Stimulated activated CD8-positive, alpha-beta memory T cell treated with anti-CD3 and anti-CD28 coated beads, Interleukin-2, amount 100 ng/mL, for 48 hours (primary cell): ENCODE measurements at places on chromosomes 3 and 15.
A peak's percentile ranks its signal among the peaks of the same experiment; 100 is the strongest.

GRCh38 chr3:138940446-138940845 lies 6.5 kb downstream of the FOXL2 start:
- DNase-seq: no peak

DNA sequence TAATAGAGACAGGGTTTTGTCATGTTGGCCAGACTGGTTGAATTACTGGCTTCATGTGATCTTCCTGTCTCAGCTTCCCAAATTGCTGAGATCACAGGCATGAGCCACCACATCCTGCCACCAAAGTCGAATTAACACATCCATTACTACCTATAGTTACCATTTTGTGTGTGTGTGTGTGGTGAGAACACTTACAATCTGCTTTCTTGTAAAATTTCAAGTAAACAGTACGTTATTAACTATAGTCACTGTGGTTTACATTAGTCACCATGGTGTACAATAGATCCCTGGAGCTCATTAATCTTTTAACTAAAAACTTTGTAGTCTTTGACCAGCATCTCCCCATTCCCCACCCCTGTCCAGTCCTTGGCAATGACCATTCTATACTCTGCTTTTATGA lies 270.0 kb downstream of the NAALADL2 start:
- DNase-seq: no peak

GRCh38 chr3:196774848-196775422 lies 35.3 kb downstream of the PAK2 start:
- no peak for DNase-seq

- DNase-seq: no peak
Observed at GRCh38 chr3:175304404-175304803, 445.3 kb downstream of the NAALADL2 start.

DNA sequence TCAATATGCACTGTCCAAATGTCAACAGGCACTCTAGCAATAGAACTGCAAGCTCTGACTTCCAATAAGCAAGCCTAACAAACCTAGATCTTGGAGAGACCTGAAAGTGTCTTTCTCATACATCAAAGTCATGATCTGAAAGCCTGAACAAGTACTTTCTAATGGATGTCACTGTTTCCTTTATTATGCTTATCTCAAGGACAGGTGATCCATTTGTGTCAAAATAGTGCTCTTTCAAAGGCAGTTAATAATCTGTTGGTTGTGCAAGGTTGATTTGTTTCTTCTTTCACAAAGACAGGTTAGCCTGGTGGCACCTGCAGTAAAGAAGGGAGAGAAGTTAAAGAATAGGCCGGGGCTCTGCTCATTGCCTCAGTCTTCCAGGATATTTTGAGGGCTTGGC lies 146.8 kb downstream of the EPHB1 start:
- no peak for DNase-seq

- no peak for DNase-seq
Observed at GRCh38 chr3:188624384-188624783, 470.4 kb downstream of the LPP start.

DNA sequence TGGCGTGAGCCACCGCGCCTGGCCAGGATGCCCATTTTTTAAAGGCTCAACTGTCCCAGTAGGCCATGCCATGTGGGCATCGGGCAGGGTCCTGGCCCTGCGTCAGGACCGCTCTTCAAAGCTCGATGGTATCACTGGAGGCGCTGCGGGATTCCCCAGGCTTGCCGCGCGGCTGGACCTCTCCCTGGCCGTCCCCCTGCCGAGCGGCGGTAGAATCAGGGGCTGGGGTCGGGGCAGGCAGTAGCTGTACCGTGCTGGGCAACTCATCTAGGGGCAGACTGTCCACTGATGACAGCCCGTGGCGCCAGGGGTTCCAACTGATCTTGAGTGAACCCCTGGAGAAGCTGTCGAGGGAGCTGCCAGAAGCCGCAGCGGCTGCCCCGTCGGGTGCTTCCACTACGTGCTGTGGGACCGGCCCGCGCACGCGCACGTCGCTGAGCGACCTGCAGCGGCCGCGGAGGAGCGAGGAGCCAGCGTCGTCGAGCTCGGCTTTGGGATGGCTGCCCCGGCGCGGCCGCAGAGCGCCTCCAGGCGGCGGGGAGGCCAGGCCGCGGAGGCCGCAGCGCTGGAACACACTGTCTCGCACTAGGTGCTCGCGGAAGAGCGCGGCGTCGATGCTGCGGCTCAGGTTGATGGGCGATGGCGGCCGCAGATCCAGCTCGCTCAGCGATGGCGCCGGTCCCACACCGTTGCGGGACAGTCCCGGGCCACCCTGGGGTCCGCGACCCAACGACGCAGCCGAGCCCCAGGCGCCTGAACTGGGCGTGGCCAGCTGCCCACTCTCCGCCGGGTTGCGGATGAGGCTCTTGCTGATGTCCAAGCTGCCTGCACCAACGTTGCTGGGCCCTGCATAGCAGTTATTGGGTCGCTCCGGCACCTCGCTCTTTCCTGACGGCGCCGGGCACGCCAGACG lies 5.8 kb downstream of the PRRT3 start:
- peak; percentile 68 for DNase-seq

- no peak for DNase-seq
Observed at GRCh38 chr15:64389036-64389435, 1.4 kb downstream of the TRIP4 start.

DNA sequence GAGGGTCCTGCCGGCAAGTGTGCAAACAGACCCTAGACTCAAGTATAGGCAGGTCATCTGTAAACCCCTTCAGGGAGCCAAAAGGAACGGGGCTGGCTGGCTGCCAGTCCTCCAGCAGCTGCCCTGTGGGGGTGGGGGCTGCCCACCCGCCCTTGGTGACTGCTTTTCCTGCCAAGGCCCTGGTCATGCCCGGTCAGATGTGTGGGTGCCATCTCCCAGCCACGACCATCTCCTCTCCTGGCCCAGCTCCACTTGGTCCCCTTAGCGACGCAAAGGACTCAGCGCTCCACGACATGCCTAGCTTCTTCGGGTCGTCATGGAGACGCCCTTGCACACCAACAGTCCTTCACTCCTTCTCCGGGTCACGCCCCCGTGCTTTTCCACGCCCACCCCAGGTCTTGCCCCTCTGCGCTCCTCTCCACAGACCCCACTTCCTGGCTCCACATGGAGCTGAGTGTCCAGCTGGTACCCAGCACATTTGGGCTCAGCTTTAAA lies 2.4 kb downstream of the MUC4 start:
- DNase-seq: no peak

- DNase-seq: no peak
Observed at GRCh38 chr3:29156086-29156715, 124.7 kb upstream of the RBMS3 start.

DNA sequence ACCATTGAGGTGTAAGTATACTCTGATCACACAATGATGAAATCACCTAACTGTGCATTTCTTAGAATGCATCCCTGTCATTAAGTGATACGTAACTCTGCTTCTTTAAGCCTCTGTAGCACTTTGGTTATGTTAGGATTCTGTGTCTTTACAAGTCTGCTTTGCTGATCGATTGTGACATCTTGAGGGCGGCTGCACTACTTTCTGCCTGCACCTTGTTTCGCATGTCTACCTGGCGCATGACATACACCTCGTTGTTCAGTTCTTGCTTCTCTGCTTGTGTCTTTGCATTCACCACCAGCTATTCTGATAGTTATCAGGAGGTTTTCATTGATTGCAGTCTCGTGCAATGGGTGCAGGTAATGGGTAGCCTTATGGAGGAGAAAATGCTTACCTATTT lies 32.7 kb downstream of the IGF1R start:
- no peak for DNase-seq

DNA sequence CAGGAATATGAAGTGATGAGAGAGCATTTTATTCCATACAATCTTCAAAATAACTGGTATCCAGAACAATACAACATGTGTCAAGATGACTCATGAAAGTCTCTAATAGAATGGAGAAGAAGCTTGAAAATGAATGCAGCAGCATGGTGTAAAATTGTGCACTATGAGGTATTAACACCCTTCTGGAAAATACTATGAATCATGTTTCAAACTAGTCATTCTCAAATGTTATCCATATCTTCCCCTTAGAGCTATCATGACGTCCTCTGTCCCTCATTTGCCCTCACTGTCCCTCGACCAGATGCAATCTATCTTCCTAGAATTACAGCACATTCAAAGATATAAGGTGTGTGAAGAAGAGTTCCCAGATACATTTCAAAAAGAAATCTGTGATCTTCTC lies 198.2 kb downstream of the NECTIN3 start:
- DNase-seq: no peak

DNA sequence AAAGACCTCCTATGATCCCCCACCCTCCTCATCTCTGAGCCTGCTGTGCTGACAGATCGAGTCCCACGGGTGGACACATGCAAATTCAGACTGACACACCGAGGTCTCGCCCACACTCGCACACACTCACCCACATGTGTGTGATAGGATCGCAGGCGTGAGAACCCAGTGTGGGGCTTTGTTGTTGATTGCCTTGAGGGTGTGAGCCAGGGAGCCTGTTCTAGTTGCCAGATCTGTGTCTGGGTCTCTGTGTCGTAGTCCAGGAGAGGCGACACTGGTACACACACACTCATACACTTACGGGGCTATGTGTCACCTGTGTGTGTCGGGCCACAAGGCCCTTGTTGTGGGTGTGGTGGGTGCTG lies 2.0 kb downstream of the EPHB3 start:
- no peak for DNase-seq

DNA sequence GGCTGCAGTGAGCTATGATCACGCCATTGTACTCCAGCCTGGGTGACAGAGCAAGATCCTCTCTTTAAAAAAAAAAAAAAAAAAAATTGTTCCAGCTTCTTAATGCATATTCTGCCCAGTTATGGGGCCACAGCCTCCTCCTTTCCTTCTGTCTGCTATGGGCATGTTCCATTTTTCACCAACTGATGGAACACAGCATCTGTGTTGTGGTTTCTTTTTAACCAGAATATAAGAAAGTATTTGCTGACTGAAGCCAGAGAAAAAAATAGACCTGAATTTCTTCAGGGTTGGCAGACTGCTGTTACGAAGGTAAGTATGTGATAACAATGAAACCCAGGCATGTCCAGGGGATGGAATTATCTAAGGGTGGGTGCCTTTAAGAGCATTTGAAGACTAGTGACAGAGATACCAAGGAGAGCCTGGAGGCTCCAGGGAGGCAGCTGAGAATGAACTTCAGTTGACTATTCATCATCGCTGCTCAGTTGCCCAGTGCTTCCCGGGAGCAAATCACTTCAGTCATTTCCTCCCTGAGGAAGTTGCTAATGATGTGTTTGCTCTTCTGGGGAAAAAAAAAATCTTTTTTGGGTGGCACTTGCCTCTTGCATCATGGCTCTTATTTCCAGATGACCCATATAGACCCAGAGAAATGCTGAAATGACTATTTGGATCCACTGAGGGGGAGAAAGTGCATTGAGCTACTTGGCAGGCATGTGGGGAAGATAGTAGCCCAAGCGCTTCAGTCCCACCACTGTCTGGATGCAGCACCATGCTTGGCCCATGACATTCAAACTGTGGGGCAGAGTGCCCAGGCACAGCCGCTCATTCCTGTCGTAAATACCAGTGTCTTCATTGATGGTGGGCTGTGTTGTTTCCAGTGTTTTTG lies 14.5 kb downstream of the NCBP2 start:
- no peak for DNase-seq

DNA sequence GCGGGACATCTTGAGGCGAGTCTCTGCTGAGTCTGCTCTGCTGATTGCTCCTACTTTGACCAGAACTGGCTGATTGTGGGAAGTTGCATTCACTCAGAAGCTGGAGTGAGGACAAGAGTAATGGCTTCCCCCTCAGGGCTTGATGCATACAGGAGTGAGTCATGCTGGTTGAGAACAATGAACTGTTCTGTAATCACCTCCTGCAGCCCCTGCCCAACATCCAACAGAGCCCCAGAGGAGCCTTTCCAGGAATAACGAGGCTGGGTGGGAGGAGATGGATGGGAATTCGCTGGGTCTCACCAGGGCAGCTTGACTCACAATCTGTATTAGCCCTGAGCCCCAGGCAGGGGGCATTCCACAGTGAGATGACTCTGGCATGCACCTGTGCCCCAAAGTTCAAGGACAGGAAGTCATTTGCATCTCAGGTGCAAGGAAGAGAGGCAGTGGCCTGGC lies 85.0 kb downstream of the RAB11A start:
- DNase-seq: no peak

GRCh38 chr3:66490214-66490613 lies 10.6 kb downstream of the LRIG1 start:
- DNase-seq: no peak

- no peak for DNase-seq
Observed at GRCh38 chr3:71358243-71358642, 225.3 kb downstream of the FOXP1 start.

- DNase-seq: no peak
Observed at GRCh38 chr3:124557433-124558232, 172.6 kb upstream of the UMPS start.

GRCh38 chr3:134445636-134446035 lies 40.1 kb downstream of the ANAPC13 start:
- DNase-seq: no peak

DNA sequence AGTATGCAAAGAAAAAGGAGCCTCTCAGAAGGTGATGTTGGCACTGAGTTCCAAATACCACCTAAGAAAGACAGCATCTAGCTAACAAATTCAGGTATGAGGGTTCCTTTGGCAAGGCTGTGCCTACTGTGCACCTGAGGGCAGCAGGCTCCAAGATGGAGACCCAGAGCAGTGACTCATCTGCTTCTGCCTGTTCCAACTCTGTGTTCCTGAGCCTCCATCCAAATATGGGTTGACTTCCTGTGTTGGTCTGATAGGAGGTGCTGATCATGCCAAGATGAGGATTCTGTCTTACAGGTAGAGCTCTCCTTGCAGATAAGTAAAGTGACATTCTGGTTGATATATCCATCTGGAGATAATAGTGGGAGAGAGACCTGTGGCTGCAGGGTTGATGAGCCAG lies 26.0 kb downstream of the SV2B start:
- no peak for DNase-seq

GRCh38 chr15:71678191-71678590 lies 132.2 kb upstream of the NR2E3 start:
- DNase-seq: no peak

GRCh38 chr15:99059010-99059981 lies 45.6 kb upstream of the SYNM start:
- peak; percentile 18 for DNase-seq

DNA sequence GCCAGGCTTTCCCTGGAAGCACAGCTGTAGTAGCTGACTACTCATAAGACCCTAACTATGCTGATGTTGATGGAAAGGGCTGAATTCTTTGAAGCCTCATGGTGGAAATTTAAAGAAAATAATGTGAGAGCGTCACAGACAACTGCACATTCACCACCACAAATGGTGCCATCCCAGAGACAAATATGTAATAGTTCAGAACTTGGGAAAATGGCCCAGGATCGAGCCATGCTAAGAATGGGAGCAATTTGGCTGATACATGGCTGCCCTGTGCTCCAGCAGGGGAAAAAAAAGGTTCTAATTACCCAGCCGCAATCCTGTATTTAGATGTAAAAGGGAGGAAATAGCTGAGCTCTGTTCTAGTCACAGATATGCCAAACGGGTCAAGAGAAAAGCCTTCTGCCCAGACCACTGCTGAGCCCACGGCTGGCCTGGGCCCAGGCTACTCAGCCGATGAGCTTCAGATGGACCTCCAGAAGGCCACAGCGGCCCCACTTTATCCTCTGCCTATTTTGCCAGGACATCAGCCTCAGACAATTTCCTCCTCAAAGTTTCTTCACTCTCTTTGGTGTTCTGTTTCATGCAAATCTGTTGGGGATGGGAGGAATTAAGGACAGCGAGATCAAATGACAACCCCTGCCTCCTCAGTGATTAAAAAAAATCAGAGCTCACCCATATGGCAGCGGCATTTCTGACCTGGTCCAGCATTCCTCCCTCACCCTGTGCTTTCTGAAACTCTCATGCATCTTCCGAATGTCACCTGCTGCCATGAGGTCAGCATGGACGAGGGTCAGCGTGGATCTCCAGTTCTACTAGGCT lies 54.5 kb upstream of the MEX3B start:
- DNase-seq: no peak
